ENCODE measurements at places on chromosomes 6 and 20.

- no peak for DNase-seq
These were observed 711.3 kb upstream of the GJE1 start for GRCh38 chr6:141421378-141421777.

DNA sequence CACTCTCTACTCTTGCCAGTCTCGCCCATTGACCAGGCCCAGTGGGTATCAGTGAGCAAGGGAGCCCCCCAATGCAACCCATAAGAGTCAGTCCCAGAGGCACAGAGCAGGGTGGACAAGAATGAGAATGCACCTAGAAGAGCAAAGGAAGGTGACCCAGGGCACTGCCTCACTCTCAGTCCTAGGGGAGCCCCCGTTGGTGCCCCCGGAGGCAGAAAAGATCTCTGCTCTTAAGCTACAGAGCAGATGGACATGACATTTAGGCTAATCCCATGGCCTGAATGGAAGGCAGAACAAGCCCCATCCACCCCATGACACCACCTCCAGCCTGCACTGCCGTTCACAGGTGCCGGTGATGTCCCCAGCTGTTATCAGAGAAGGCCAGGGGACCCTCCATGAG is 50.7 kb upstream of the PLEKHG1 start:
- DNase-seq, result no peak

- DNase-seq, result no peak
These were observed 1.2 kb downstream of the TGIF2 start for GRCh38 chr20:36574366-36575135.

DNA sequence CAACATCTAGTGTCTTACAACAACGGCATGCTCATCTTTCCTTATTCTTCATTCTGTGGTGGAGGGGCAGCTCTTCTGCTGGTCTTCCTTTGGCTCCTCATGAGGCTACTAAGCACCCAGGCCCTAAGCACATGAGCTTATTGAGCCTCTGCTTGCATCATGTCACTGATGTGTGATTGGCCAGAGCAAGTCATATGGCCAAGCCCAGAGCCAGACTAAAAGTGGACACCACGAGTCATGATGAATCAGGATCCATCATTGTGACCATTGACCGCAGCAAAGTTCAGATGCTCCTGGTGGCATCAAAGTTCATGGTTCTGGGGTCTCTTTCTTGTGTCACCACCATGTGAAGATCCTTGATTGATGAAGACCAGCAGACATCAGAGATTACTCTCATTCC is 192.0 kb upstream of the FOXA2 start:
- DNase-seq, result no peak

- no peak for DNase-seq
These were observed 116.4 kb downstream of the TOX2 start for GRCh38 chr20:44031001-44031574.

- DNase-seq, result no peak
These were observed 2.7 kb downstream of the PAQR8 start for GRCh38 chr6:52364480-52365166.
